Smooth muscle cell of trachea (primary cell): ENCODE measurements at places on chromosomes 1 and 21. TPM values are rescaled to one million over a fixed set of nuclear protein-coding genes. Genes with fewer than 3 reads are reported as not detected.

Gene KLHDC7A
- not detected in 2 replicates for total RNA-seq

Gene C1orf141
- under 0.01 TPM in 1 of 2 replicates, not detected in the other for total RNA-seq

Gene RAB25
- total RNA-seq: not detected in 2 replicates

Gene PLA2G5
- total RNA-seq: 0.15 and 6.9 TPM in 2 replicates

Gene GPR37L1
- total RNA-seq: not detected in 2 replicates

Gene COL9A2
- total RNA-seq: 2.5 and 7.1 TPM in 2 replicates

Gene LRRN2
- not detected in 2 replicates for total RNA-seq

Gene FCER1G
- total RNA-seq: 0.58 TPM in 1 of 2 replicates, not detected in the other

Gene CDK18
- 1.3 TPM in 1 of 2 replicates, not detected in the other for total RNA-seq

Gene CYP4A11
- not detected in 2 replicates for total RNA-seq

Gene FCRL1
- total RNA-seq: not detected in 2 replicates

Gene KRTAP19-2
- not detected in 2 replicates for total RNA-seq

Gene NEK7
- total RNA-seq: 66.5 and 81.2 TPM in 2 replicates

Gene FAM131C
- total RNA-seq: 0.15 and 0.50 TPM in 2 replicates

Gene ORC1
- 0.66 and 6.5 TPM in 2 replicates for total RNA-seq

Gene SEMA4A
- 1.7 and 1.8 TPM in 2 replicates for total RNA-seq

Gene RGS13
- total RNA-seq: not detected in 2 replicates

Gene OR6N1
- total RNA-seq: not detected in 2 replicates

Gene PTCH2
- total RNA-seq: 0.33 and 0.73 TPM in 2 replicates

Gene HTR6
- under 0.01 TPM in 1 of 2 replicates, not detected in the other for total RNA-seq

Gene CACNA1E
- total RNA-seq: not detected in 2 replicates

Gene DMBX1
- not detected in 2 replicates for total RNA-seq

Gene C21orf91
- 6.0 and 8.9 TPM in 2 replicates for total RNA-seq

Gene OR2T2
- total RNA-seq: not detected in 2 replicates

Gene ETNK2
- 2.6 and 5.3 TPM in 2 replicates for total RNA-seq

Gene KRTAP11-1
- not detected in 2 replicates for total RNA-seq

Gene RNF2
- total RNA-seq: 28.3 and 32.3 TPM in 2 replicates

Gene GJB3
- not detected in 2 replicates for total RNA-seq
